ENCODE measurements at places on chromosomes 11 and 22.
A peak's percentile ranks its signal among the peaks of the same experiment; 100 is the strongest.

GRCh38 chr11:103798026-103798425, 238.4 kb upstream of the DDI1 start:
- no peak for DNase-seq

GRCh38 chr11:32602657-32603415, 19.2 kb downstream of the EIF3M start:
- DNase-seq: no peak

DNA sequence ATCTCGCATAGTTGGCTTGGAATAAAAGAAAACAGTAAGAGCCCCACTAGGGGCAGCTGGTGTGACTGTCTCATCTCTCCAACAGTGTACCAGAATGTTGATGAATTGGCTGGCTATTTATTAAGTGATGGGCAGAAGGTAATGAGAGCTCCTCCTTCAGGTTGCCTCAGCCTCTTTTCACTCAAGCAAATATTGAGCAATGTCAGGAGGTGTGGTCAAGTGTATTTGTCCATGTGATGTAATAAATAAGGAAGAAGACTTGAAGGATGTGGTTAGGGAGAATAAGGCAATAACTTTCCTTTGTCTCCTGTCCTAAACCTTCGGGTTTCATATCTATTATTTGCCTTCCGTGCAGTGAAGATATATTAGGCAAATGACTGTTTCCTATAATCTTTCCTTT, at the start of gene TCN1:
TCN1 (minus strand) TSS at position 91 of the 400 bp plus-strand sequence; CDS start at position 74, 17 bp downstream.
- no peak for DNase-seq

- DNase-seq: no peak
These were observed 25.3 kb downstream of the CD82 start for GRCh38 chr11:44590769-44591168.

DNA sequence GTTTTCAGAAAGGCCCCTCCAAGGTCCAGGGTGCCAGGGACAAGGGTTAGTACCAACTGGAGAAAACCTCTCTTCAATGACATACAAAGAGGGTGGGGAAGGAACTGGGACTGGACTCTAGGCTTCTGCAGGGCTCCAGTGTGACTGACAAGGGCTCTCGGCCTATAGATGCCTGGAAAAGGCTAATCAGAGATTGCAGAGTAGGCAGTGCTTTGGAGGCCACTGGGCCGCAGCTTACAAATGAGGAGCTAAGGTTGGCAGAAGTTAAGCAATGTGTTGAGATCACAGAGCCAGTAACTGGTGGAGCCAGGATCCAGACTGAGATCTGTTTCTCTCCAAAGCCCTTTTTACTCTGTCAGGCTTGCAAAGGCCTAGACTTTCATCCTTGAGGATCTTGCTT, 7.4 kb upstream of the DGKZ start:
- DNase-seq: no peak

GRCh38 chr11:12090761-12091258, 19.6 kb upstream of the MICAL2 start:
- DNase-seq: no peak

GRCh38 chr11:27525824-27526516, 19.4 kb upstream of the LIN7C start:
- no peak for DNase-seq

- no peak for DNase-seq
These were observed 3.8 kb downstream of the CD81 start for GRCh38 chr11:2380807-2381350.

DNA sequence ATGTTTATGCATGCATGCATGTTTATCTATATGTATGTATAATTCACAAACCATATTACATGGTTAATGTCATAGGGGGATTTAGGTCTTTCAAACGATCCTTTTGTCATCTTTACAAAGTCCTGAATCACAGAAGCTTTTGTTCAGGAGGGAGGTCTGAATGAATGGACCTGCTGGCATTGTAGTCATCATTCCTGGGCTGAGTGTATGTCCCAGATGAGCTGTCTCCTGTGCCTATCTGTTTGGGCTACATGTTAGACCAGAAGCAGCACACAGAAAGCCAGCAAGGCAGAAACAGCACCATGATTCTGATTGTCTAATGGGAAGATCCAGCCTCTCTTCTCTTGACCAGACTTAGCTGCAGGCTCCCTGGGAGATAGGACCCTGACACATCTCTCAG, 69.5 kb downstream of the ADM start:
- DNase-seq: no peak

- DNase-seq: no peak
These were observed 512 bp upstream of the GRIA4 start for GRCh38 chr11:105609341-105609781.

DNA sequence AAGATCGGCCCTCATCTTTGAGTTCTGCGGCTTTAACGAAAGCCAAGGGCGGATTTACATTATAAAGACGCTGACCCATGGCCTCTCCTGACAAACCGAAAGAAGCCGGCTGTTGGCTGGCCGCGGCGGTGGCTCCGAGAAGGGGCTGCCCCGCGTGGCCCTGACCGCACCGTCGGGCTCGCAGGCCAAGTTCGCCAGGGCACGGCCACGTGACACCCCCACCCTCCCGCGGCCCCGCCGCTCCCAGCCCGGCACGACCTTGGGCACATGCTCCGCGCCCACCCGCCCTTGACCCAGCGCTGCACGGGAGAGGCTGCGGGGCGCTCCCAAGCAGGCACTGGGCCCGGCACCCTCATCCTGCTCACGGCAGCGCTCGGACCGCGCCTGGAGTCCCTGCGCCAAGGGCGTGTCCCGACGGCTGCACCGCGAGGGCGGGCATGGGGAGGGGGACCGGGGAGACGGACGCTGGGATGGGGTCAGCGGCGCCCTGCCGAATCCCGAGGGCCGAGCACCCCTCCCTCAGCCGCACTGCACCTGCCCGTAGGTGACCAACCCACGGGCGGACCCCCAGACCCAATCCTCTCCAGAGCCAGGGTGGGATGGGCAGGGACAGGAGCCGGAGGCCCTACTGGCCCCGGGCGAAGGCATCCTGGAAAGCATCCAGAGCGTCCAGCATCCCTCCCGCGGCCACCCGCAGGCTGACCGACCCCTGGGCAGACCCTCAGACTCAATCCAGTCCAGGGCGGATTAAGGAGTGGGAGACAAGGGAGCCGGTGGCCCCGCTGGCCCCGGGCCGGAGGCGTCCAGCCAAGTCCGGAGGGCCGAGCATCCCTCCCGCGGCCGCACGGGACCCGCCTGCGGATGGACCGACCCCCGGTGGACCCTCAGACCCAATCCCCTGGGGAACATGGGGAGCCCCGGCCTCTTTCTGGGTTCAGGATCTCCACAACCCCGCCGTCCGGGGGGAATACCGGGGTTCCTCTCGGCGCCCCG, 759 bp downstream of the CPT1A start:
- no peak for DNase-seq

- no peak for DNase-seq
These were observed 15.6 kb downstream of the CABIN1 start for GRCh38 chr22:24026733-24027132.

DNA sequence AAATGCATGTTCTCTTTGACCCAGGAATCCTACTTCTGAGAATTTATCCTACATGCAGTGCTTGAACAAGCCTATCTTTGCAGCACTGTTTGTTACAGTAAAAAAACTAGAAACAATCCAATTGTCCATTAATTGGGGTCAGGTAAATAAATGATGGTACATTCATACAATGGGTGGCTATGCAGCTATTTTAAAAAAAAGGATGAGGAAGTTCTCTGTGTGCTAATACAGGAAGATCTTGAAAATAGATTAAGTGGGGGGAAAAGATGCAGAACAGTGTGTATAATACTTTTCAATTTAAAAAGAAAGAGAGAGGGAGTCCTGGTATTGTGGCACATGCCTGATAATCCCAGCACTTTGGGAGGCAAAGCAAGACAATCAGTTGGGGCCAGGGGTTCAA, 9.5 kb upstream of the CREB3L1 start:
- no peak for DNase-seq

GRCh38 chr11:104858882-104859775, 39.1 kb downstream of the CASP12 start:
- no peak for DNase-seq

- no peak for DNase-seq
These were observed 12.9 kb downstream of the CAPN5 start for GRCh38 chr11:77079666-77080065.

GRCh38 chr11:108985945-108986279, 321.0 kb downstream of the DDX10 start:
- DNase-seq: no peak

DNA sequence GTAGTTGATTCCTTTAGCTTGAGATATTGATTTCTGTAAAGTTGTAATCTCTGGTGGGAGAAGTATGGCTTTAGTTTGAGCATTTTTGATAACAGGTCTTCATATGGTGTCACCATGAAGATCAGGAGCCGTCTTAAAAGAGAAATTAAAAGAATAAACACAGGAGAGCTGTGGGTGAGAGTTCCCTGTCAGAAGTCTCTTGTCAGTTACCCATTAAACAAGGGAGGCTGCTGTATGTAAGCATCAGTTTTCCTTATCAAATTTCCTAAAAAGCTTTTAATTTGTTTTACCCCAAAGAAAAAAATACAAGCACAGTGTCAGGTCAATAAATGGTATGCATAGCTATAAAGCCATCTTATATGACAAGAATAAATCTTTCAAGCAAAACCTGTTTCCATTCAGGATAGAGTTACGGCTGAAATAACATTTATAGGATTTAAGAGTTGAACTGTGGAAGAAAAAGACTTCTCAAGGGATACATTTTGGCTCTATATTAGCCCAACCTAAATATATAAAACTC, 767.5 kb downstream of the JRKL start:
- no peak for DNase-seq

DNA sequence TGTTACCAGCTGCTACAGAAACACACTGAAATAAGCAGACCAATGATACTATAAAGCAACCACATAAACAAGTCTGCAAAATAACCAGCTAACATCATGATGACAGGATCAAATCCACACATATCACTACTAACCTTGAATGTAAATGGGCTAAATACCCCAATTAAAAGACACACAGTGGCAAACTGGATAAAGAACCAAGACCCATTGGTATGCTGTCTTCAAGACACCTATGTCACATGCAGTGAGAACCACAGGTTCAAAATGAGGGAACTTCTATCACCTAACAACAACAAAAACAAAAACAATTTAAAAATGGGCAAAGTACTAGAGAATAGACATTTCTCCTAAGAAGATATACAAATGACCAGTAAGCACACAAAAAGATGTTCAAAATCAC, 89.9 kb downstream of the ARHGAP32 start:
- no peak for DNase-seq

GRCh38 chr22:41237707-41238569, 2.8 kb downstream of the CHADL start:
- peak; percentile 82 for DNase-seq

GRCh38 chr11:8030526-8031247, 43.5 kb downstream of the EIF3F start:
- no peak for DNase-seq

GRCh38 chr11:86301742-86302091, 323 bp upstream of the HIKESHI start:
- DNase-seq: no peak

DNA sequence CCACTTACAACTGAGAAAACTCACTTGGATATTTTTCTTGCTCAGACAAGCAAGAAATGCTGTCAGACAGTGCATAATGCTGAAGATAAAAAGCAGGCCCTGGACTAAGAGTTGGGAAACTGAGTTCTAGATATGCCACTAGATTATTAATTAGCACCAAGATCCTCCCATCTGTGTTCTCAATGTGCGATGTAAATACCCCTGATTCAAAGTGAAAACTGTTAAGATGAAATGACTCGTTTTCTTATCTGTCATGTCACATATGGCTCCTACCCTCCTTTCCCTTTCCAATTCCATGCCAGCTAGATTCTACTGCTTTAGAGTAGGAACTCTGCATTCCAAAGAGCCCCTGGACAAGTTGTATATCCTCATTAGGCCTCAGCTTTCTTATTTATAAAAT, 88.9 kb upstream of the CLNS1A start:
- no peak for DNase-seq

DNA sequence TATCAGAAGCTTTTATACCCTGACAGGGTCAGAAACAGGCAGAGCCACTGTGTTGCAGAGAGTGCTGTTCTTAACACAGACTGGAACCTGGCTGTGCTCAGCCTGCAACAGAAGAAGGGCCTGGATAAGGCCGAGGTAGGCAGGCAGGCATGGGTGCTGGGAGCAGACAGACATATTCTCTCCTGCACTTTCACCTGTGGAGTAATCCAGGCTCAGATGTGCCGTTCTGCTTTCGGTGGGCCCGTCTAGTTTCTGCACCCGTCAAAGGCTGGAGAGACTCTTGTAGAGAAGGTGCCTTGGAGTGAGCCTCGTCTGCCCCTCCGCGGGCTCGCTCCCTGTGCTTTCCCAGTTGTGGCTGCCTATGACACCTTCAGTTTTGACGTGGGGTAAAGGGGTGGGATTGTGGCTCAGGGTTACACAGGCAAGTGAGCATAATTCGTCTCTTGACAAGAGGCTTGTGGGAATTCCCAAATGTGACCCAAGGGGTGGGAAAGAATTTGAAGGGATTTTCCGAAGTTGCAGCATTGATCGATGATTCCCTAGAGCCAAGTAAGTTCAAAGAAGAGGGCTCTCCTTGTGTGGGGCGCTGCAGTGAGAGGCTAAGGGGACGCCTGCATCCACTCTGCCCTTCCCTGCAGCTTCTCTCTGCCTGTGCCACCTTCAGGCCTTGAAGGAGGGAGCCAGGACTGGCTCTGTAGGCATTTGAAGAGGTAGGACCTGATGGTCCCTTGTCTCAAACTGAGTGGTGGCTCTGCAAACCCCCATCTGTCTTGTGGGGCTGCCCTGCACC, 16.2 kb upstream of the ST3GAL4 start:
- DNase-seq: no peak

DNA sequence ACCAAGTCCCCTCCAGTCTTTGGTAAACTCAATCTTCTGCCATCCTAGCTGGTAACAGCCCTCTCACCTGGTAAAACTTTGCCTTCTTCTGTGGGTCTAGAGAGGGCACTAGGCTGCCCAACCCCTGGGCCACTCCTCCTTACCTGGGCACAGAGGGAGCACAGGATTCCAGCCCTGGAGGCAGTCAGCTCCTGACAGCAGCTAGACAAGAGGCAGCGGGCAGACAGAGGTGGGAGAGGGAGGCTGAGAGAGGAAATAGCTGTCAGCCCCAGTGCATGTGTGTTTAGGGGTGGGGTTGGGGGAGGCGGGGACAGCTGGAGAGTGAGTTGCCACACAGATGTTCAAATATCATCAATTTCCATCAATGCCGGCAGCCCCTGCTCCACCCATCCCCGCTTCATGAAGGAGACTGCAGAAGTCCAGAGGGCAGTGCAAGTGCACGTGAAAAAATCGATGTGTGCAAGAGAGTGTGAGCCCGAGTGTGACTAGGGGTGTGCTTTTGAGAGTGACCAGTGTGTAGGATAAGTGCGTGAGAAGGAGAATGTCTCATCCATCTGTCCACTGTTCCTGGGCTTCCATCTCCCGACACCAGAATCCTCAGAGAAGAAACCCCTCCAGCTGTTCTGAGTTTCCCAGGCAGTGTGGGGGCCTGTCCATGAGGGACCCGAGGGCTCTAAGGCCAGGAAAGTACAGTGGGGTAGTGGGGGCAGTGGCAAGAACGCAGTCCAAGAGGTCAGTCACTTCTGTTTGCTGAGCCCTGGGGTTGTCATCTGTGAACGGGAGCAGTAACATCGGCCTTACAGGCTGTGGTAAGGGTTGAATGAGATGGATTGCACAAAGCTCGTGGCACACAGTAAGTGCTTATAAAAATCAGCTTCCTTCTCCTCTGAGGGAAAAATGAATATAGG, at the start of gene PTGDR2:
PTGDR2 (minus strand) TSS at position 225 of the 908 bp plus-strand sequence. CDS start 2,228 bp downstream, outside the sequence.
- DNase-seq: no peak
